ENCODE measurements at places on chromosomes 2 and 18.
A peak's percentile ranks its signal among the peaks of the same experiment; 100 is the strongest.

DNA sequence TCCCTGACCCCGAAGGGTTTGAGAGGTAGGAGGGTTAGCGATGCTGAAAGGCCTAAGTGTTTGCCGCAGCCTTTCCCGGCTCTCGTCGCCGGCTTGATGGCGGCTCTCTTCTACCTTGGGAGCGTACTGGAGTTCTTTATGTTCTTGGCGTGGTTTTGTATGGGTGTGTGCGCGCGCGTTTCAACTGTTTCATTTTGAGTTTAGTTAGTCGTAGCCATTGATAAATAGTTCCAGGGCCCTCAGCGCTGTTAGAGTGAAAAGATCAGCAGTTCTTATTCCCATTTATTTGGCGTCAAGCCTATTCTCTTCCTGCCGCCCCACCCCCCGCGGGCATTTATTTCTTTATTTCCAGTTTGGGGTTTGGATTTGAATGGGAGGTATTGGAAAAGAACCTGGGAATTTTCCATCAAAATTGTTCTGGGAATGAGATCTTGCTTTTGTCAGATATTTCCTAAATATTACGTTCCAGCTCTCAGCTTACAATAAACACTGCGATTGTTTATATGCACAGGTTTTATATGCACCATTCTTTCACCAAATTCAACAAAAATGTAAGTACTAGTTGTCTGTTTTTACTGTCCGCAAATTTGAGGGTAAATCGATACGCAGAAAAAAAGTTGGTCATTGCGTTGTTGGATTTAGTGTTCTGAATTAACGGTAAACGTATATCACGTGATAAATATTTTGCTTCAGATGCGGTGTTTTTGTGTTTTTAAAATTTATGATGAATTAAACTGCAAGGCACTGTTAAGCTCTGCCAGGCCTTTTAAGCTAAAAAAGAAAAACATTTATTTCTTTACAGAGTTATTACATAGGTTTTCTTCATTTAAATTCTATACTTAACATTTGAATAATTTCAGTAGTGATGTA lies 954 bp downstream of the CCNT2 start:
- peak; percentile 16 for DNase-seq

DNA sequence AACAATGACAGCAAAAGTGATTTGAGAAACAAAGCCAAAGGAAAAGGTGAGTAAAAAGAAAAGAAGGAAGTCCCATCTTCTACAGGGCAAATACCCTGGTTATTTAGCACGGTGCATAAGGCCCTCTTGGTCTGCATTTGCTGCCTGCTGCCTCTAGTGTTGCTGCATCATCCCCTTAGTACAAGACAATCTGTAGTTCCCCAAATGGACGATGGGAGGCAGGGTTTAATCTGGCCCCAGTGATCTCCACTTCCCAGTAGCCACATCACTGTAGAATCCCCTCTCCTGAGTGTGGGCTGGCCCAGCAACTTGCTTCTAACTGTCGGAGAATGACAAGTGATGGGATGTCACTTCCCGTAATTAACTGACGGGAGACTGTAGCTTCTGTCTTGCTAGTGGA lies 85.1 kb downstream of the CTAGE1 start:
- peak; percentile 73 for DNase-seq

GRCh38 chr2:75801234-75801982 lies 90.7 kb upstream of the GCFC2 start:
- no peak for DNase-seq

- no peak for DNase-seq
Measured at GRCh38 chr2:66202586-66202985, 232.3 kb upstream of the MEIS1 start.

DNA sequence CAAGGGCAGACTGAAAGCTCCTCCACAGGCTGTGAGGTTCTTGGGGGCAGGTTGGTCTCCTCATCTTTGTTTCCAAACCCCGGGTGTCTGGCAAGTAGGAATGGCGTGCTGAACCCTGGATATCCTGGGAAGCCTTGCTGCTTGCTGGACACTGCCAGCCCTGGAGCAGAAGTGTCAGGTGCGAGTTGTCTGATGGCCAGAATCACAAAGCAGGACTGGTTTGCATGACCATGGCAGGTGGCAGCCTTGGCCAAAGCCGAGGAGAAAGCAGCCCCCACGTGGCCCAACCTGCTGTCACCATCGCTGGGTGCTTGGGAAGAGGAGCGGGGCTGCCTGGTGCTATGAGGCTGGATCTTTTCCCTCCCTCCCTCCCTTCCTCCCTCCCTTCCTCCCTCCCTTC lies 309.5 kb upstream of the HS6ST1 start:
- DNase-seq, result no peak

DNA sequence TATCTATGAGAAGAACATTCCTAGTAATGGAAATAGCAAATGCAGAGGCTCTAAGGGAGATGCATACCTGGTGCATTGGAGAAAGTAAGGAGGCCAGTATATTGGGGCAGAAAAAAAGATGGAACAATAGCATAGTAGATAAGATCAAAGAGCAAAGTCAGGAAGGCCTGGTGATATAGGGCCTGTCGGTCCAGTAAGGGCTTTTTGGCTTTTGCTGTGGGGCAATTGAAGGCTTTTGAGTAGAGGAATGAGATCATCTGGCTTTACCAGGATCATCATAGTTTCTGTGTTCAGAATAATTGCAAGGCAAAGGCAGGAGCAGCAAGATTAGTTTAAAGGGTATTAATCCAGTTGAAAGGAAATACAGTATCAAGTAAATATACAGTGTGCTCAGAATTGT lies 111.8 kb downstream of the EHBP1 start:
- no peak for DNase-seq

Measured in HEK293T (cell line).